Stimulated activated CD8-positive, alpha-beta memory T cell treated with anti-CD3 and anti-CD28 coated beads, Interleukin-2, amount 100 ng/mL, for 1 hour (primary cell): ENCODE measurements at places on chromosomes 11 and 22.

- no peak for DNase-seq
Measured at GRCh38 chr11:86117001-86117711, 48.3 kb upstream of the PICALM start.

GRCh38 chr11:94857337-94857736 is 89.2 kb downstream of the AMOTL1 start:
- DNase-seq: no peak

DNA sequence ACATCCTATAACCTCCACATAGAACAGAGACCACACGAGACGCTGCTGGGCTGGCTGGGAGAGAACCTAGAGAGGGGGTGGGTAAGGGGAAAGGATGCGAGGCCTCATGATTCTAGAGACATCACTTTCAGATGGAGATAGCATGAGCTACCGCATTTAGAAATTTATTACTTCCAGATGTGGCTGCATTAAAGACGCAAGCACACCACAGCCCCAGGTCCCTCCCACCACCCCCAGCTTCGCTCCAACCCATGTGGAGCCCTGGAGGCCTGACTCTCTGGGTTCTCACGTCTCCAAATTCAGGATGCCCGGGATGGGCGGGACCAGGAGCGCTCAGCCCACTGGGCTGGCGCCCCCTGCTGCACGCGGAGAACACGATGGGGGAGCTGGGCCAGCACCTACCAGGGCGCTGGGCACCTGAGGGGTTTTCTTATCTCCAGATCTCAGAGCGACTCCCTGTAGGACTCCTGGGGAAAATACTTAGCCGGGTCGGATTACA is 13.6 kb downstream of the MRPL21 start:
- DNase-seq: no peak

DNA sequence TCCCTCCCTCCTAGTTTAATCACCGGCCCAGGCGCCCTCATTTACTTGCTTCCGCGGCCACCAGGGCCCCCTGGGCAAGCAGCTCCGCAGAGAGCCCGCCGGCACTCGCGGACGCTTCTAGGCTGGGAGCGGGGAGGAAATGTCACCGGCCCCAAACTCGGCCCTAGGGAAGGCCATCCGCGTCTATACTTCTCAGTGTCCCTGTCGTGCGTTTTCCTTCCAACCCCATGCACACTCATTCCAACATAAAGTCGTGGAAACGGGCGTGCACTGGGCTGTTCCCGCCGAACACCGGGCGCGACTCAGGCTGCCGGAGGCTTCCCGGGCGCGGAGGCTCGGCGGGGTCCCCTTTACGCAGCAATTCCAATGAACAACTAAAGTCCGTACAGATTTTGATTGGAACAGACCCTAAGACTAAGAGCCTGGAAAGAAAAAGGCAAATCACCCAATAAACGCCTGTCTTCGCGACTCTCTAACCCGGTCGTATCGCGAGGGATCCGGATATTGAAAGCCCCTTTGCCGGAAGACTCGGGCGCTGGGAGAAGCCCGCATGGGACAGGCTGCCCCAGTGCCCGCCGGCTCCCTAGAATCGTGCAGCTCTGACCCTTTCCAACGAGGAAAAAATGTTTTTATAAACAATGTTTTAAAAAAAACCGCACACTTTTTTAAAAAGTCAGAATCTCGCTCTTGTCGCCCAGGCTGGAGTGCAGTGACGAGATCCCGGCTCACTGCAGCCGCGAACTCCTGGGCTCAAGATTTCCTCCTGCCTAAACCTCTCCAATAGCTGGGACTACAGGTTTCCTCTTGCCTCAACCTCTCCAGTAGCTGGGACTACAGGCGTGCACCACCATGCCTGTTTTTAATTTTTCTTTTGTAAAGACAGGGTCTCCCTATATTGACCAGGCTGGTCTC is 1.3 kb upstream of the BARX2 start:
- no peak for DNase-seq

- DNase-seq: no peak
Measured at GRCh38 chr11:24524156-24524555, 27.3 kb downstream of the LUZP2 start.

DNA sequence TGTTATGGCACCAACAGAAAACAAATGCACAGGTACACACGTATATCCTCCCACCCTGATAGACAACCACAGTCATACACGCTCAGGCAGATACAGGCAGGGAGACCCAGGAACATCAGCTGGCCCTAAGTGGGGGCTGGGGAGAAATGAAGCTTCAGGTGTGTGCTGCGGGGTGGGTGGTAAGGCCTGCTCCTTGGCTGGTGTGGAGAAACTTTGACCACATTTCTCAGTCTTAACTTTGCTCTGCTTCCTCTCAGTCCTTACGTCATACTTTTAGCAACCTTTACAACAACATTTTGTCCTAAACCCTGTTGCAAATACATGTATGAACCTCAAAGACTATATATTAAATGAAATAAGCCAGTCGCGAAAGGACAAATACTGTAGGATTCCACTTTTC is 6.7 kb upstream of the ANAPC15 start:
- no peak for DNase-seq

- DNase-seq: no peak
Measured at GRCh38 chr11:103384652-103385051, 275.4 kb downstream of the DYNC2H1 start.
